Uterus (tissue), 4 donors: ENCODE measurements at places on chromosomes 2 and 18. TPM values are rescaled to one million over a fixed set of nuclear protein-coding genes. Genes with fewer than 3 reads are reported as not detected.

GRCh38 chr2:25256488-25256875 is 85.2 kb downstream of the DNMT3A start:
- no peak overlapping the region for H3K4me3 ChIP-seq
- no peak overlapping the region for H3K27ac ChIP-seq
- H3K4me1 ChIP-seq, result peaks cover 13% of the 10 kb centered on the region

DNA sequence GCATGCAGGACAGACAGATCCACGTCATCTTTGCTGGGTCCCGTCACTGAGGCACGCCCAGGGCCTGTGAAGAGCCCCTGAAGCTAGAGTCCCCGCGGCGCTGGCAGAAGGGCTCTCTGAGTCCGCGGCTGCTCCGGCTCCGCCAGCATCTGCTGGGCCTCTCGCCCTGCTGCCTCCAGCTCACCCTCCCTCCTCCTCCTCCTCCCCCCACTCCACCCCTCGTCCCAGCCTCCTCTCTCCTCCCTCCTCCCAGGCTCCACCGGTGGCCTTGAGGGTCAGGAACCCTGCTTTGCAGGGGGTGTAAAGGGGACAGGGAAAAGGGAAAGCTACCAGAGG is at the start of gene TNS1:
TNS1 (minus strand) TSS at position 151 of the 336 bp plus-strand sequence; CDS start at position 28, 123 bp downstream.
- H3K27me3 ChIP-seq, result no peaks in the 10 kb centered on the region
- peak; percentile 70 for DNase-seq
- H3K4me1 ChIP-seq, result peaks cover 14% of the 10 kb centered on the region
- H3K27ac ChIP-seq, result peak within 1 kb of the TSS; percentile 86
- no peaks in the 10 kb centered on the region for H3K36me3 ChIP-seq
- H3K4me3 ChIP-seq, result peak within 1 kb of the TSS; percentile 63

GRCh38 chr2:195251214-195251613 is 405.8 kb upstream of the SLC39A10 start:
- no peaks in the 10 kb centered on the region for H3K27me3 ChIP-seq
- DNase-seq, result no peak
- H3K27ac ChIP-seq, result no peak overlapping the region
- no peaks in the 10 kb centered on the region for H3K36me3 ChIP-seq
- no peaks in the 10 kb centered on the region for H3K4me1 ChIP-seq

DNA sequence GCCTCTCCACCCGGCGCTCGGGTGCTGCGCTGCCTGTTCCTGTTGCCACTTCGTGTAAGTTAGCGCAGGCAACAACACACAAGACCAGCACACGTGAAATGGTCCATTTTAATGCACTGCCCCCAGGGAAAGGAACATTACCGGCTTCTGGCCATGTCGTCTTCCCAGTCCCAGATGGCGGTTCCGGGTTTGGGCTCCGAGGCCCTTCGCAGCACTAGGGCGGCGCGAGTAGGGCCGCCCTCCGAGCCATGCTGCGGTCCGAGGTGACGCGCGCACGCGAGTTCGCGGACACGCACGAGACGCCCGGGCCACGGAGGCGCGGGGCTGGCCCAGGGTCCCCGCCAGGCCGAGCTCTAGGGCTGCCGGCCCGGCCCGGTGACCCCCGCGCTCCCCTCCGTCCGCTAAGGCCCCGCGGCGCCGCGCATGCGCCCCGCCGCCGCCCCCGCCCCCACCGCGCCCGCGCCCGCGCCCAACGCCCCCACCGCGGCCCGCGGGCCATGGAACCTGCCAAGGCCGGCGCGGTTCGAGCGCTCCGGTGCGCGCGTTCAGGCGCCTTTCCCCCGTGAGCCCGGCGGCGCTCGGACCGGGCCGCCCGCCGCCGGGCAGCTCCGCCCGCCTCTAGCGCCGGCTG is 367 bp upstream of the ZNF236 start:
- H3K27me3 ChIP-seq, result no peaks in the 10 kb centered on the region
- peak; percentile 61 for DNase-seq
- no peaks in the 10 kb centered on the region for H3K36me3 ChIP-seq
- H3K4me3 ChIP-seq, result peak overlapping the region; percentile 75
- H3K4me1 ChIP-seq, result no peaks in the 10 kb centered on the region

- H3K36me3 ChIP-seq, result no peaks in the 10 kb centered on the region
- no peaks in the 10 kb centered on the region for H3K27me3 ChIP-seq
- no peaks in the 10 kb centered on the region for H3K4me1 ChIP-seq
- no peak overlapping the region for H3K27ac ChIP-seq
- DNase-seq, result no peak
Observed at GRCh38 chr2:99956232-99957030, 186.0 kb downstream of the AFF3 start.

GRCh38 chr2:119852214-119852613 is 92.5 kb downstream of the PTPN4 start:
- DNase-seq, result no peak
- H3K27me3 ChIP-seq, result no peaks in the 10 kb centered on the region
- no peak overlapping the region for H3K4me3 ChIP-seq
- H3K36me3 ChIP-seq, result no peaks in the 10 kb centered on the region
- no peak overlapping the region for H3K27ac ChIP-seq

DNA sequence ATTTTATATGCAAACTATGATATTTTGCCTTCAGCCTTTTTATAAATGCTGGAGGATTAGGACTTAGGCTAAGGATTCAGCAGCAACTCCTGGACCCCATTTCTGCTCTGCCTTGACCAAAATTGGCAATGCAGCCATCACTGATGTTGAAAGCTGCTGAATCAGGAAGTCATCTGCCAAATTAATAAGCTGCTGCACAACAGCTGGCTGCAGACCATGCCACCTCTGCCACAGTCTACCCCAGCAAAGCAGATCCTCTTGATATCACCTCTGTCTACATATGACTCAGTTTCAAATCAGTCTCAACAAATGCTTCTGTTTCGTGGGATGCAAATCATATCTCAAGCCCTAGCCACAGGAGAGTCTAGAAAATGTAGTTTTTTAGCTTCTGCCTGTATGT is 7.1 kb upstream of the SOS1 start:
- H3K36me3 ChIP-seq, result no peaks in the 10 kb centered on the region
- H3K27me3 ChIP-seq, result no peaks in the 10 kb centered on the region
- no peak for DNase-seq
- H3K27ac ChIP-seq, result no peak overlapping the region
- H3K4me3 ChIP-seq, result no peak overlapping the region

DNA sequence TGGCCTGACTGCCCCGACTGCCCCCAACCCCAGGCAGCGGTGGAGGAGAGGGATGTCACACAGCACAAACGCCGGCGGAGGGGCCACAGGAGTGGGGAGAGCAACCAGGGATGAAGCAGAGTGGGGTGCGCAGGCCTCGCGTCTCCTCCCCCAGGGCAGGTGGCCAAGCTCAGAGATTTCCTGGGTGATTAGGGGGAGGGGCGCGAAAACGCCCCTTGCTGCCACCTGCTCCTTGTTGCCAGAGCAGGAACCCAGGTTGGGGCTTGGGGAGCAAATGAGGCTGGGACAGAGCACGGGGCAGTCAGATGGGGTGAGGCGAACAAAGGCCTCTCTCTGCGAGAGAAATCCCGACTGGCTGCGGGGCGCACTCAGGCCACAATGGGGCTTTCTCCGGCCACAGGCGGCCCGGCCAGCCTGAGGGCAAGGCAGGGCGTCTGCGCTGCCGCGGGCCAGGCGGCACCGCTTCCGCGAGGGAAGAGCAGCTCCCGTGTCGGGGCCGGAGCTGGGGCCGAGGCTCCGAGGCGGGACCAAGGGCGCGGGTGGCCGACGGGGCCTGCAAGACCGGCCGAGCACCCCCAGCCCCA is 11.5 kb downstream of the TEX44 start:
- H3K27ac ChIP-seq, result peak overlapping the region; percentile 100
- DNase-seq, result peak; percentile 76
- no peaks in the 10 kb centered on the region for H3K27me3 ChIP-seq
- no peaks in the 10 kb centered on the region for H3K36me3 ChIP-seq

DNA sequence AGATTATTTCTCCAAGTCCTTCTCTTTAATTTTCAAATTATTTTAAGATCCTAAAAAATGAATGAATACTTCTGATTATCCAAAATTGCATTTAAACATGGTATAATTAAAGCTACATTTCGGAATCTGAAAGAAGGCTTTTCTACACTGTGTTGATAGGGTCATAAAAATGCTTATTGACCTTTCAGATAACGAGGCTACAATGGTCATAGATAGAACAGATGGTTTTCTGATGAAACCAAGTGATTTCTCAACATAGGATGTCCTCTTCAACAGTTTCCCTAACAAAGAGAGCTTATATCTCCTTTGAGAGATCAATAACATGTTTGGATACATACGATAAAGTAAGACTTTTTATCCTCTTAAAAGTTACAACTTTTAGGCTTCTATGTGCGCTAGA is 201.1 kb downstream of the PTH2R start:
- H3K36me3 ChIP-seq, result no peaks in the 10 kb centered on the region
- no peaks in the 10 kb centered on the region for H3K27me3 ChIP-seq
- no peak for DNase-seq
- H3K27ac ChIP-seq, result no peak overlapping the region
- H3K4me3 ChIP-seq, result no peak overlapping the region

DNA sequence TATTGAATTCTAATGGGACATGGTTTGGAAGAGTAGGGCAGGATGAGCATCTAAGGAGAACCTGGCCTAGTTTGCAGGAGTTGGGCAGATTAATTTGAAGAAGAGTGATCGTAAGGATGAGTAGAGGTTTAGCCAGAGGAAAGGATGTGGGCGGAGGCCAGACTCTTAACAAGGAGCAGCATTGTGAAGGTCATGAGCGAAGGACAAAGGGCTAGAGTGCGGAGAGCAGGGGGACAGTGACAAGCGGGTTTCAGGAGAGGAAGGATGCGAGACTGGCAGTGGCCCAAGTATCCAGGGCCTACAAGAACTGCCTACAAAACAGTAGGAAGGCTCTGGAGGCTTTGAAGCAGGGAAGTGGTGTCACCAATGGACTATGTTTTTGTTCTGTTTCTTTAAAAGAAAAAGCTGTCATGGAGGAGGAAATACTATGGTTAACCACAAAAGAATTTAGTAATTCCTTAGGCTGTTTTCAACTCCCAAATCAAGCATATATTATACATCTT is 20.1 kb downstream of the SLC66A3 start:
- DNase-seq, result no peak
- no peaks in the 10 kb centered on the region for H3K36me3 ChIP-seq
- H3K4me3 ChIP-seq, result no peak overlapping the region
- H3K4me1 ChIP-seq, result no peaks in the 10 kb centered on the region
- H3K27me3 ChIP-seq, result no peaks in the 10 kb centered on the region

DNA sequence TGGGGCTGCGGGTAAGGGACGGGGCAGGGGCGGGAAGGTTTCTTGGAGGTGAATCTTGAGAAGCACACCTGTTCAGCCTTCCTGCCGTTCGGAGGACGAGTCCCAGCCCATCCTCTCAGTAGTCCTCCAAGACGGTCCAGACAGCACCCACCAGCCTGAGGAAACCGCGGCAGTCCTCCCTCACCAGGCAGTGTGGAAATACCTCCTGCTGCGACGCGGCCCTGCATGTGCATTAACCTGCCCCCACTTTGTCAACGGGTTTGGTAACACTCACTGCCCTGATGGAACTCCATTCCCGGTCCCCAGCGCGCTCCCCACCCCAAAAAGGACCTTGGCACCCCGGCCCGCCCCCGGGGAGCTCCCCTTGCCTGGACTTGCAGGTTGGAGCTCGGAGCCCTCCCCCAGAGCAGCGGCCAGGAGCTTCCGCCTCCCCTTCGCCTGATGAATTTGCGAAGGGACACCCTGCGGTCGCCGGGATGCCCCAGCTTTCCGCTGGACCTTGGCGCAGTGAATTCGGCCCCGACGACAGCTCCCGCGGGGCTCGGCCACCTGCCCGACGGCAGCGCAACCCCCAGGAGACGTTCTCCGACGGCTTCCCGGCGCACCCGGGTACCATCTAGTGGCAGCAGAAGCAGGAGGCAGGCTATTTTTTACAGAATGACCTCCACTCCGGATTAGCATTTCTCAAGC is 31.5 kb downstream of the ACVR1C start:
- no peaks in the 10 kb centered on the region for H3K4me1 ChIP-seq
- no peak overlapping the region for H3K4me3 ChIP-seq
- no peaks in the 10 kb centered on the region for H3K27me3 ChIP-seq
- H3K27ac ChIP-seq, result no peak overlapping the region
- DNase-seq, result no peak
- no peaks in the 10 kb centered on the region for H3K36me3 ChIP-seq

- H3K27me3 ChIP-seq, result no peaks in the 10 kb centered on the region
- H3K36me3 ChIP-seq, result no peaks in the 10 kb centered on the region
- H3K4me3 ChIP-seq, result no peak overlapping the region
- no peaks in the 10 kb centered on the region for H3K4me1 ChIP-seq
Observed at GRCh38 chr18:65498605-65499004, 252.2 kb upstream of the CDH7 start.

DNA sequence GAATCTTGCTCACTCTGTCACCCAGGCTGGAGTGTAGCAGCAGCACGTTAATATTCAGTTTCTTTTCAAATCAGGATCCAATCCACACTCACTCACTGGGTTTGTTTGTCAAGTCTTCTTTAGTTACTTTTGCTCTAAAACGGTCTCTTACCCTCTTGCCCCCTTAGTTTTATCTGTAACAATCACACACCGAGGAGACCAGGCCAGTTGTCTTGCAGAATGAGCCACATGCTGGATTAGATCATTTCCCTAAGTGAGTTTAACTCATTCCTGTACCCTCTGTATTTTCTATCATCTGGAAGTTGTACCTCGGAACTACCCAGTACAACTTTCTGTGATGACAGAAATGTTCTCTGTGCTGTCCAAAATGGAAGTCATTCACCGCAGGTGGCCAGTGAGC is 20.7 kb upstream of the TOGARAM2 start:
- no peak for DNase-seq
- H3K4me3 ChIP-seq, result no peak overlapping the region
- H3K36me3 ChIP-seq, result no peaks in the 10 kb centered on the region

- H3K27ac ChIP-seq, result no peak overlapping the region
- DNase-seq, result peak; percentile 65
- H3K4me3 ChIP-seq, result no peak overlapping the region
- no peaks in the 10 kb centered on the region for H3K36me3 ChIP-seq
- H3K27me3 ChIP-seq, result no peaks in the 10 kb centered on the region
Observed at GRCh38 chr18:35386600-35387100, 9.5 kb upstream of the ZNF396 start.

DNA sequence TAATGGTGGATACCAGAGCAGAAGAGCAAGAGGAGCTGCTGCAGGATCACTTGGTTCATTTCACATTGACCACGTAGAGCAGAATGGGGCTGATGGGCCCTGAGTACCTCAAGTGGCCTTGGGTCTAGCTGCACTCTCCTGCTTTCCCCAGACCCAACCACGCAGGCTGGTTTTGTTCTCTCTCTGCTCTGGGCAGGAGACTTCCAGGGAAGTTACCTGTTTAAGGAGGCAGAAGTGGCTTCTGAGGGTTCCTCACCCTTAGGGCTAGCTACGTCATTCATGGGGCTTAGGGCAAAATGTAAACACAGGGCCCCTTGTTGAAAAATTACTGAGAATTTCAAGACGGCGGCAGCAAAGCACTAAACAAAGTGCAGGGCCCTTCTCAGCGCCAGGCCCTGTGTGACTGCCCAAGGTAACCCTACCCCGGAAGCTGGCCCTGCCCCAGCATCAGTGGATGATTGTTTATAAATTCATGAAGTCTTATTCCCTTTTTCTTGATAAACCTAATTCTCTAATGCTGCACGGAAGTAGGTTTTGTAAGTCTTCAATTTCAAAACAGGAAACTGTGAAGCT is 75.9 kb downstream of the TMEM182 start:
- no peaks in the 10 kb centered on the region for H3K4me1 ChIP-seq
- H3K27me3 ChIP-seq, result no peaks in the 10 kb centered on the region
- no peak for DNase-seq
- no peaks in the 10 kb centered on the region for H3K36me3 ChIP-seq

- no peak overlapping the region for H3K4me3 ChIP-seq
- H3K36me3 ChIP-seq, result no peaks in the 10 kb centered on the region
- no peak overlapping the region for H3K27ac ChIP-seq
- H3K4me1 ChIP-seq, result no peaks in the 10 kb centered on the region
- H3K27me3 ChIP-seq, result no peaks in the 10 kb centered on the region
Observed at GRCh38 chr18:13276530-13277520, 58.3 kb downstream of the LDLRAD4 start.

Gene PSMA8
- not detected for total RNA-seq

Gene HOXD12
- total RNA-seq, result not detected

Gene DOK6
- 9.5 TPM for total RNA-seq

Gene PSD4
- 10.8 TPM for total RNA-seq

Gene ANO7
- not detected for total RNA-seq

Gene MAP3K19
- not detected for total RNA-seq

Gene SCYGR7
- not detected for total RNA-seq

Gene REL
- total RNA-seq, result 21.0 TPM

Gene GKN2
- not detected for total RNA-seq
